ENCODE measurements at places on chromosomes 13 and 19.

DNA sequence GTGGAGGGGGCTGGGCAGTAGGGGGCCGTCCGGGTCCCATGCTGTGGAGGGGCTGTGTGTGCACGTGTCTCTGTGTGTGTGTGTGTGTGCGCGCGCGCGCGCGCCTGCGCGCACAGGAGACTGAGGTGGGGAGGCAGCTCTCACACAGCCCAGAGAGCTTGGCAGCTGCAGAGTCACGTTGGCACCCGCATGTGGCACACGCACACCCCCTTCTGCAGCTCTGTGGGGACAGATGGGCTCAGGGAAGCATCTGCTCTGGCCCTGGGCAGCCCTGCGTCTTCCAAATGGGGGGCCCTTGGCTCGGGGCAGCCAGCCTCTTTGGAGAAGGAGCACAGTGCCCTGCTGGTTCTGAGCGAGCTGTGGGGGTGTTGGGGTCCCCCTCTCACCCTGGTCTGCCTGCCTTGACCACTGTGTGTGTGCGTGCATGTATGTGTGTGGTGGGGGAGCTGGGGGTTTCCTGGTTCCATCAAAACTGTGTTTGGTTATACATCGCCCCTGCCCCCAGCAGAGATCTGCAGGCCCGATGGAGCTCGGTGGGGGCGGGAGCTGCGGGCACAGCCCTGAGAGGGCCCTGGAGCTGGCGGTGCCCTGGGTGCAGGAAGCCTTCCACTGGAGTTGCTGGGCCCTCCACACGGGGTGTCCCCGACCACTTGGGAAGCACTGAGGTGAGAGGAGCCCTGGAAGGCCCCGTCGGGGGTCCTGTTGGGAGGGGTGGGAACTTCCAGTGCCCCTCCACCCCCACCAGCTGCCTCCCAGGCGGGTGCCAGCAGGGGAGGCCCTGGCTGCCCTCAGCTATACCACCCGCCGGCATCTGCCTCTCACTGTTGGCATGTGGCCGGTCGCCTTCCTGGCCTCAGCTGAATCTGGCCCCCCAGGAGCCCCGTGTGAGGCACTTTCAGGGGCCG lies 67.1 kb downstream of the KDM4B start:
- no peak overlapping the region for H3K4me3 ChIP-seq
- no peak for DNase-seq
- H3K27ac ChIP-seq = no peak overlapping the region

- peaks cover 10% of the 10 kb centered on the region for H3K4me1 ChIP-seq
- no peak overlapping the region for H3K4me3 ChIP-seq
- H3K27ac ChIP-seq = peak overlapping the region; percentile 70
- no peaks in the 10 kb centered on the region for H3K36me3 ChIP-seq
Measured at GRCh38 chr19:7928741-7929701, 3.1 kb upstream of the CTXN1 start.

DNA sequence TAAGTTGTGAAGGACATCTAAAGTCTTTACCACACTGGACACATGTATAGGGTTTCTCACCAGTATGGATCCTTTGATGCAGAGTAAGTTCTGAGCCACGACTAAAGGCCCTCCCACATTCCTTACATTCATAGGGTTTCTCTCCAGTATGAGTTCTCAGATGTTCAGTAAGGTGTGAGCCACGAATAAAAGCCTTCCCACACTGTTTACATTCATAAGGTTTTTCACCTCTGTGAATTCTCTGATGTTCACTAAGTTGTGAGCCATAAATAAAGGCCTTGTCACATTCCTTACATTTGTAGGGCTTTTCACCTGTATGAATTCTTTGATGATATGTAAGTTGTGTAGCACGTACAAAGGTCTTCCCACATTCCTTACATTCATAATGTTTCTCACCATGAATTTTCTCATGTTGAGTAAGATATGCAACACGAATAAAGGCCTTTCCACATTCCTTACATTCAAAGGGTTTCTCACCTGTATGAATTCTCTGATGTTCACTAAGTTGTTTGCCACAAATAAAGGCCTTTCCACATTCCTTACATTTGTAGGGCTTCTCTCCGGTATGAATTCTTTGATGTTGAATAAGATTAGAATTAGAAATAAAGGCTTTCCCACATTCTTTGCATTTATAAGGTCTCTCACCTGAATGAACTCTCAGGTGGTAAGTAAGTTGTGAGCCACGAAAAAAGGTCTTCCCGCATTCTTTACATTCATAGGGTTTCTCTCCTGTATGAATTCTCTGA lies 29.8 kb downstream of the ZNF571 start:
- peaks cover 2% of the 10 kb centered on the region for H3K36me3 ChIP-seq
- H3K4me3 ChIP-seq = no peak overlapping the region
- no peaks in the 10 kb centered on the region for H3K4me1 ChIP-seq
- H3K27ac ChIP-seq = no peak overlapping the region

- H3K27me3 ChIP-seq = peaks cover 11% of the 10 kb centered on the region
- no peaks in the 10 kb centered on the region for H3K36me3 ChIP-seq
- no peaks in the 10 kb centered on the region for H3K4me1 ChIP-seq
- no peak overlapping the region for H3K4me3 ChIP-seq
- no peak overlapping the region for H3K27ac ChIP-seq
Measured at GRCh38 chr13:109385242-109385560, 401.2 kb downstream of the IRS2 start.

DNA sequence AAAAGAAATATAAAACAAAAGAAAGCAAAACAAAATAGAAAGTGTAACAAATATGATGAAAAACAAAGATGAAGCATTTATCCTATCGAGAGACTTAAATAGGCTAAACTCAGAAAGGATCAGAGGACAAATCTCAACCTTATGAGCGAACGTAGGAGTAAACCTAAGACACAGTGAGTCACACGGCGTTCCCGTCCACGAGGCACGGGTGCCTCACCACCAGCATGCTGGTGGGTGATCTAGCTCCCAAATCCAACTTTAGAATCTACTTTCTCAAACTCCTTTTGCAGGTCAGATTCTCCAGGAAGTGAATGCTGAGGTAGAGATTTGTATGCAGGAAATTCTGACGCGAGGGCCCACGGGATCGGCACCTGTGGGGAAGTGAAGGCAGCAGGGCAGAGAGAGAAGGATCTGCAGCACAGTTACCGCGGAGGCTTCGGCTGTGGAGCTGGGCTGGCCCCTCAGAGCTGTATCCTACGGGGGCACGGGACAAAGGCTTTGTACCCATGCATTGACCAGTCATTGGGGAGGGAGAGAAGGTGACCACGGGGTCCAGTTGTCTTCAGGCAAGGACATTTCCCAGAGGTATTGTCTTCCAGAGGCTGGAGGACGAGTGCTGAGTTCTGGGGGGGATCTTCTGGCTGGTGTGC lies 7.5 kb upstream of the MIER2 start:
- no peaks in the 10 kb centered on the region for H3K27me3 ChIP-seq
- no peaks in the 10 kb centered on the region for H3K4me1 ChIP-seq
- H3K36me3 ChIP-seq = no peaks in the 10 kb centered on the region
- H3K4me3 ChIP-seq = no peak overlapping the region

GRCh38 chr13:72678312-72678711 lies 49.1 kb downstream of the MZT1 start:
- peaks cover 7% of the 10 kb centered on the region for H3K27me3 ChIP-seq
- H3K4me3 ChIP-seq = no peak overlapping the region
- no peak overlapping the region for H3K27ac ChIP-seq
- DNase-seq = no peak

DNA sequence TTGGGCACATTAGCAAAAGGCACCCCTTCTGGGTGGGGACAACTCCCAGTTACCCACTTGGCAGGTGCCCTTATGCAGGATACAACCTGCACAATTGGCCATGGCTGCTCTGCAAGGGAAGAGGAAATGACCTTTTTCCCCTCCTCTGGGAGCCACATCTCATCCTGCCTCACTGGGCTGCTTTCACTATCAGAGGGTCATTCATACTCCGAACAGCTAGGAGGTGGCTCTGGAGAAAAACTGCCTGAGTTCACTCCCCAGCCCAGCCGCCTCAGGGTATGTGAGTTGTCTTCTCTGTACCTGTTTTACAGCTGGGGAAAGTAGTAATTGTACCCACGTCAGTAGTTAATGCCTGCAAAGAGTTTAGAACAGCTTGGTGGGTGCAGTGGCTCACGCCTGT lies 7.1 kb upstream of the ACTN4 start:
- H3K4me3 ChIP-seq = no peak overlapping the region
- H3K27ac ChIP-seq = no peak overlapping the region
- H3K4me1 ChIP-seq = peaks cover 14% of the 10 kb centered on the region
- no peaks in the 10 kb centered on the region for H3K36me3 ChIP-seq
- no peaks in the 10 kb centered on the region for H3K27me3 ChIP-seq
- DNase-seq = no peak

DNA sequence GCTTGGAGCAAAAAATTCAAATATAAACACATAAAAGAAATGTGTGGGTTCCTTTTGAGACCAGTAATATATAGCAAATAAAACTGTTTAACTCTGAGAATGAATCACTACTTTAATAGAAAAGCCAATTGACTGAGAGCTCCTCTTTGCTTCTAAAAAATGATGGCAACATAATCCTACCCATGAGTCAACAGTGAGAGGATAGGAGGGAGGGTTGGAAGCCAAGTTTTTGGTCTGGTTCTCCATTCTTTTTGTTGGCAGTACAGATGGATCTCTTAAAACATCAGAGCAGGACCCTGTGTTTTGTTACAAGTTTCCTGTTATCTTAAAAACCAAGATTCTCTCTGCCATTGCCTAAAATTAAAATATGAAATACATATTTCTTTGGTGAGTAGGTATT lies 50.0 kb upstream of the POSTN start:
- H3K27ac ChIP-seq = no peak overlapping the region
- H3K27me3 ChIP-seq = no peaks in the 10 kb centered on the region

Measured in T-helper 17 cell (primary cell).